NCI-H524 (cell line): ENCODE measurements at places on chromosomes 1 and 21.

DNA sequence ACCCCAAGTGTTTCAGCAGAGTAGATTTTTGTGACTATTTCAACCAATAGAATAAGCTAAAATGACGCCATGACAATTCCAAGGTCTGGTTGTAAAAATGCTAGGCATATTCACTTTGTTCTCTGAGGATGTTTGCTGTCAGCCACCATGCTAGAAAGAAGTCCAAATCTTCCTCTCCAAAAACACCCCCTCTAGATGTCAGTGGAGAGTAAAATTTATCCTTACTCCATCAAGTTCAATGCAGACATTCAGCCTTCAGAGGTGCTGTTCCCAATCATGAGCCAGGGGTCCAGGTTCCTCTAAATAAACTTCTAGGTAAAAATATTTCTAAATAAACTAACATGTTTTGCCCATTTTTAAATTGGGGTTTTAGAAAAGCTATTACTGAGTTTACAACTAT is 395.4 kb upstream of the ADAMTS5 start:
- peak; percentile 32 for DNase-seq

DNA sequence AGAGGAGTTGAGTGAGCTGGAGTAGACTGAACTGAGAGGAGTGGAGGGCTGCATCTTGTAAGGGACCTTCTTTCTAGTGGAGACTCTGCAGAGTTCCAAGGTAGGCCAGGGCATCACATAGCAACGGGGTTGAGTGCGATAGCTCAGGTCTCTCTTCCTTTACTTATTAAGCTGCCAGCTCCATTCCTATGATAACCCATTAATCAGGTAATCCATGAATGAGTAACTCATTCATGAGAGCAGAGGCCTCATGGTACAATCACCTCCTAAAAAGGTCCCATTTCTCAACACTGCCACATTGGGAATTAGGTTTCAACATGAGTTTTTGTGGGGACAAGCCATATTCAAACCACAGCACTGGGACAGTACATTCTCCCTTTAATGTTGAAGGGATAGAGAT is 21.3 kb downstream of the VN1R5 start:
- DNase-seq, result no peak

DNA sequence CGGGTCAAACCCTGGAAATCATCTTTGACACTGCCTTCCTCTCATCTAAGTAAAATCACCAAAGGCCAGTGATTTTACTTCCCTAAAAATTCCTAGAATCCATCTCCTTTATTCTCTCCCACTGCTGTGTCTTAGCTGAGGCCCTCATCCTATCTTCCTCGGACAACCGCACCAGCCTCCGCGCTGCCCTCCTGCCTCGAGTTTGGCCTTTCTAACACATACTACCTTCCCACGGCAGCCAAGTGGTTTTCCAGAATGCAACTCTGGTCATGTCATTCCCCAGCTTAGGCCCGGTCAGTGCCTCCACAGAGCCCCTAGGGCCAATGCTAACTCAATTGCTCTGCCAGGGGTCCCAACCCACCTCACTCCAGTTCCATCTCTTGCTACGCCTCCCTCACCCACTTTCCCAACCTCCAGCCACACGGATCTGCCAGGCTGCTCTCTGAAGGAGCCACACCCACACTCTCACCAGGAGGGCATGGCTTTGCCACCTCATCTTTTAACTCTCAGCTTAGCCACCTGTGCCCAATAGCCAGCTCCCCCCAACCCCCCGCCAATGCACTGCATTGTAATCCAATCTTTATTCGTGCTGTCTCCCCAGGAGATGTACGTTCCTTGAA is 6.8 kb downstream of the TMEM9 start:
- no peak for DNase-seq

DNA sequence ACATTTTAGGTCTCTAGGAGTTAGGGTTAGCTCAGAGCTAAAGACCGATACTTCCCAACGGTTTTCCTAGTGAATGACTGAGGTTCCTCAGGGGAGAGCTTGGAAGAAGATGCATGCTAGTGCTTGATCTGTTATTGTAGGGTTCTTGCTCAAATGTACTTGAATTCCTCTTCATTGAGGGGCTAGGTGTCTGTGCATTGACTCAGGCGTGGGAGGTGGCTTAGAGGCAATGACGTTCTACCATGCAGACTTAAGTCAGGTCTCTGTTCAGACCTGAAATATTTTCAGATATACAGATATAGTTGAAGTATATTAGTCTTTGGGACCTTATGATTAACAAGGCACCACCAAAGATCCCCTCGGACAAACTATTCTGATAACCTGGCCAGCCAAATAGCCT is 23.5 kb downstream of the S100A10 start:
- DNase-seq, result no peak

DNA sequence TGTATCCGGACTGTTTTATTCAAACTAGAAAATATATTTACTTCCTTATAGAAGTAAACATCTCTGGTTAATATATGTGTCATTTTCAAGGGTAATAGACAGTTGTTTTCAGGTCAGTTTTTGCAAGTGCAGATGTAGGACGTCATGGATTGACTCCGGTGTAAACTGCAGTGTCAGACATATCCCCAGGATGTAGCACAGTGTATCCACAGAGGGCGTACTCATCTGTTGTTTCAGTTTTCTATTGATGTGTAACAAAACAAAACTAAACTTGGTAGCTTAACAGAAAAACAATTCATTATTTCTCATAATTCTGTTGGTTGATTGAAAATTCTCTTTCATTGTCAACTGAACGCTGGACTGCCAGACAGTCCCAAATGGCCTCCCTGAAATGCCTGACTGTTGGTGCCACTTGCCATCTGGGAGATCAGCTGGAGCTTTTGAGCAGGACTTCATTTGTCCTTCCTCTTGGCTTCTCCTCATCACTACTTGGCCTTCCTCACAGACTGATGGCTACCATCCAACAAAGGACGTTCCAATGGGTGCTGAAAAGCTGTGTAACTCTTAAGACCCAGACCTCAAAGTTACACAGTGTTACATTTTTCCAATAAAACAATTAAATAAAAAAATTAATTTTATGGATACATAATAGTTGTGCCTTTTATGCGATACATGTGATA is 181.6 kb downstream of the NCAM2 start:
- no peak for DNase-seq

GRCh38 chr1:76130992-76131391 is 56.4 kb downstream of the ST6GALNAC3 start:
- no peak for DNase-seq

GRCh38 chr1:6596351-6596750 is 6.3 kb downstream of the KLHL21 start:
- no peak for DNase-seq

DNA sequence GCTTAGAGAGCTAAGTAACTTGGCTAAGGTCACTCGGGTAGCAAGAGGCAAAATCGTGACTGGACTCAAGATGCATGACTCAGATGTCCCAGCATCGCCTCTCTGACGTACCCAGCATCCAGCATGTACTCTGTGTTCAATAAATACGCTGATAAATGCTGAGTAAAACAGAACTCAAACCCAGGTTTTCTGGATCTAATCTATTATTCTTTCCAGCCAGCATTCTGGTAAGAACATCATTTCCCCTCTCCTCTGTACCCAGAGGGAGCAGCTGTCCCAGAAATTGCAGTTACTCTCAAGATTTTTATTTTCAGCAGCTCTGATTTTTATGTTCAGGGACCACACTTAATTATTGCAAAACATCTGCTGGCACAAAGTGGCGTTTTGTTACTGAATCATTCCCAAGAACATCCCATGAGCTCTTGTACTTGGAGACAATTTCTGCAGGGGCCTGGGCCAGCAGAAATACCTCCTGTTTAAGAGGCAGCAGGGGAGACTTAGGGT is 249.0 kb downstream of the PRDM2 start:
- no peak for DNase-seq

- no peak for DNase-seq
These were observed 4.9 kb upstream of the KIF14 start for GRCh38 chr1:200625381-200625824.

DNA sequence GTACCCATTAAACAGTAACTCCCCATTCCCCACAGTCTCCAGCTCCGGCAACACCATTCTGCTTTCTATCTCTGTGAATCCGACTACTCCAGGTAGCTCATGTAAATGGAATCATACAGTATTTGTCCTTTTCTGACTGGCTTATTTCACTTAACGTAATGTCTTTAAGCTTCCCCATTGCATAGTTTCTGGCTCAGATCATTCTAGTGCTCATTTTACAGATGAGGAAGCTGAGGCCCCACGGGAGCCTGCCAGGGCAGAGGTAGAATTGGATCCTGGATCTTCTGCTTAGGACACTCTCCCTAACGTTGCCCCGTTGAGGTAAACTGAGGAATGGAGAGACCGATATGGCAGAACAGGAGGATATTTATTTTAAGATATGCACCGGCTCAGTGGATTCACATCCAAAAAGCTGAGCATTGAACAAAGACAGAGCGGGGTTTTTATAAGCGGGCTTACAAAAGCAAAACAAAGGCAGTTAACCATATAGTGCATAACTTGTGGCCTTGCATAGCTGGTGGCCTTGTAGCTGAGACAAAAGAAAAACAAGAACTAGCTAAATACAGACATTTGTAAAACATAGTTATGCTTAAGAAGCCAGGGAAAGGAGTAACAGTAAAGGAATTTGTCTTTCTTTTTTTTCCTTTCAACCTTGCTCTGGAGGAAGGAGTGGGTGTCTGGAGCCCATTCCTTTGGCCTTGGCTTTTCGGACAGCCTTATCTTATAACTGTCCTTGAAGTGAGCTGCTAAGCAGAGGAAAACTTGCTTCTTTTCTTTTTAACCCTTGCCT is 15.3 kb upstream of the KLHDC8A start:
- no peak for DNase-seq

GRCh38 chr21:41634211-41634694 is 126.3 kb upstream of the TMPRSS2 start:
- DNase-seq, result no peak

- DNase-seq, result peak; percentile 77
These were observed 139.7 kb upstream of the BEND5 start for GRCh38 chr1:48916130-48917069.

GRCh38 chr1:171852272-171852671 is 11.0 kb downstream of the DNM3 start:
- no peak for DNase-seq

- DNase-seq, result no peak
These were observed 177.3 kb upstream of the LYPLAL1 start for GRCh38 chr1:218996362-218996761.

DNA sequence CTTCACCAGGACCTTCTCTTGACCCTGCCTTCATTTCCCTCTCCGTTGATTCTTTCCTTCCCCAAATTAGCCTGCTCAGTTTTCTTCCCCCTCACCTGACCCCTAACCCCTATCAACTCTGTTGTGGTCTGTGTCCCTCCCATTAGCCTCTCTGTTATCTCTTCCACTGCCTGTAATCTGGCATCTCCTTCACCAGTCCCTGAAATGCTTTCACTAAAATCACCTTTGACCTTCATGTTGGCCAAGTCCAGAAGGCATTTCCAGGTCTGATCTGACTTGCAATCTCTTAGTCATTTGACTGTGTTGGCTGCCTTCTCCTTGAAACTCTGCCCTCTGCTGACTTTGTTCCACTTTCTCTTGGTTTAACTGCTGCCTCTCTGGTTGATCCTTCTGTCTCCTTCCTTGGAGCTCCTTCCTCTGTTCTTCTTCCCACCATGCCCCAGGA is 28.2 kb downstream of the ATP8B2 start:
- no peak for DNase-seq

- no peak for DNase-seq
These were observed 120.6 kb downstream of the CASZ1 start for GRCh38 chr1:10675813-10676212.

DNA sequence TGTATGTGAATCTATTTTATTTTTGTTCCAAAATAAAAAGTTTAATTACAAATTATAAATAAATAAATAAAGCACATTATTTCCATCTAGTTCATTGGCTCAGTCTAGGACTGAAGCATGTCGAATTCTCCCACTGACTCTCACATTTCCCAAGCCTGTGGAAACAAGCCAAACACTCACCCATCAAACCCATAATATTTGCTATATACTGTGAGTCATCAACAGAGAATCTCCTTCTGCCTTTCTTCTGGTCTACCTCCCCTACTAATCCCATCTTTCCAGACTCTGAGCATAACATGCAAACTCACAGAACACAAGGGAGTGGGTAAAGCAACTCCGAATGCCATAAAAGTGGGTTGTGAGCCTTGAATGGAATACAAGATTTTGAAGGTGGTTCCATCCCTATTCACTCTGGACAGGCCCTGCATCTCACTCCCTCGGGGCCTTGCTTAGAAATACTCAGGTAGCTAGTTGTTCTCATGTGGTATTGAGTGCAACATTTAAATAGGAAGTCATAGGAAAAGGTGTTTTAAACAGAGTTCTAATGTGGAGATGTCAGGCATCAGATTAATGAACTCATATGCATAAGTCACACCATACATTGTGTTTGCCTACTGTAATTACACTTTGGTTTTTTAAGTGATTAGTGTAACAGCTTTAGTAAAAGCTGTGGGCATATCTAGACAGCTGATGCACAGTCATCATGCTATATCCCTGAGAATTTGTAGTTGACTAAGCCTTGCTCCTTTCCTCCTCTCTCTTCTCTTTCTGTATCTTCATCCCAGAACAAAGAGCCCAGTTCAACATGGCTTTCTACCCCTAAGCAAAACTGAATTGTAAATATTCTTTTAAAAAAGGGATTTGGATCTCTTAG is 47.0 kb downstream of the F5 start:
- no peak for DNase-seq

DNA sequence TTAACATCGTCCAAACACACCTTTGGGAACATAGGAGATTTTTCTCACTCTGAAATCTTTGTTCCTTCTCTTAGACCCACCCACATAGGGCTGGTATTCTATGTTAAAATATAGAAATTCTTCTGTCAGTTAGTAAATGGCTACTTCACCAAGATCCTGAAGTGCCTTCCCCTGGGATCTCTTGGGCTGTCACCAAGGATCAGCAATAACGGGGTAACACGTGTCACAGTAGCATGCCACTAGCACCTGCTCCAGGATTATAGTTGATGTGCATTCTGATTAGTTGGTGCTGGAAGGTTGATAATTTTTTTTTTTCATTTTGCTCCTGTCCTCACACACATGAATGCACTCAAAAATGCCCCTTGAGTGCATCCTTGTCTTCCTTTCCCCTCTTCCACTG is 298.7 kb downstream of the NTNG1 start:
- DNase-seq, result peak; percentile 77

- no peak for DNase-seq
These were observed 49.0 kb upstream of the ACOT11 start for GRCh38 chr1:54499097-54499359.

DNA sequence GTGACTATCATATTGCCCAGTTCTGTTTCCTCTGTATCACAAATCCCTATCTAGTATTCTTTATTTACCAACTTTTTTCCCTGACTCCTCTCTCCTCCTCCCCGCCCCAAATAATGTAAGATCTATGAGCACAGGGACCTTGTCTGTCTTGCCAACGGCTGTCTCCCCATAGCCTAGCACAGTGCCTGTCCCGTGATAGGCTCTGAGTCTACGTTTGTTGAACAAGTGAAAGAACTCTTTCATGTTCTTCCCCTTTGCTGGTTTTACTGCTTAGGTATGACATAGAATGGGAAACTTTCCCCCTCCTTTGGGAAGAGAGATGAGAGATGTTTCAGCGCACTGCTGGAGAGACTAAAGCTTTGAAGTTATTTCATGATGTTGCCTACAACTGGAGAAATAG is 367.0 kb downstream of the PRDM2 start:
- no peak for DNase-seq

GRCh38 chr1:30706528-30706927 is 16.9 kb downstream of the MATN1 start:
- DNase-seq, result peak; percentile 69

- DNase-seq, result no peak
These were observed 86.1 kb downstream of the BACH1 start for GRCh38 chr21:29384683-29385359.
